Activated T-cell treated with anti-CD3 and anti-CD28 coated beads, Interleukin-2, amount 50 U/mL, for 24 hours (primary cell): ENCODE measurements at places on chromosomes 12 and 14.

DNA sequence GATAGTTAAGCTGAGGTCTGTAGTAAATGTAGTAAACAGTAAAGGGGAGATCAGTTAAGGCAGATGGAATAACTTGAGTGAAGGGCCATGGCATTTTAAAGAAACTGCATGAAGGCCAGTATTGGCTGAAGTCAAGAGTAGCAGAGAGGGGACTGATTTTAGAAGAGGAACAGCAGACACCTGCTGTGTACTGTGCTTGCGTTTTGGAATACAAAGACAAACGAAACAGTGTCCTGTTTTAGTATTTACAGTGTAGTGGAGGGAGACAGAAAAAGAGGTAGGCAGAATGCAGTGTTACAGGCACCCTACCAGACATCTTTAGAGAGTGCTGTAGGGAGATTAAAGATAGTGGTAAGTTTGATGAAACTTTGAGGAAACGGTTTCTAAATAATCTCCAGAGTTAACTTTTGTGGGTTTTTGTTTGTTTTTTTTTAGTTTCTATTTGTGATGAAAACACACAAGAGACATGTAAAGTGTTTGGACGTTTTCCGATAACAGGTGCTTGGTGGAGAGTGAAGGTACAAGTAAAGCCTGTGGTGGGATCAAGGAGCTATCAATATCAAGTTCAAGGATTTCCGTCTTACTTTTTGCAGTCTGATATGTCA is 2.1 kb downstream of the HELB start:
- DNase-seq: no peak

GRCh38 chr12:84572196-84572595 is 340.4 kb downstream of the SLC6A15 start:
- DNase-seq: no peak

DNA sequence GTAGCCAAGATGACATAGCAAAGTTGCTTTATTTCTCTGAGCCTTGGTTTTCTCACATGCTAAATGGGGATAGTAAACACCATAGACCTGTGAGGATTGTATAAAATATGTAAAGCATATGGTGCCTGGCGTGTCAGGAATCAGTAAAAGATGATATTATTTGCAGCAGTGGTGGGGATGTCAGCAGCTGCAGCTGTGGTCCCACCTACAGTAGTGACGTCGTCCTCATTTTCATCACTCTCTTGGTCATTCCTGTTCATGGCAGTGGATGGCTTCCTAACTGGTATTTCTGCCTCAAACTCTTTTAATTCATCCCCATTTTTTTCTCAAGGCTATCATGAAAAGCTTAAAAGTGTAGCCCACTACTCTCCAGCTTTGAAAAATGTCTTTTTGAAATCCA is 12.1 kb downstream of the BMAL2 start:
- DNase-seq: no peak

GRCh38 chr12:122123051-122123760 is 44.6 kb downstream of the MLXIP start:
- peak; percentile 78 for DNase-seq

DNA sequence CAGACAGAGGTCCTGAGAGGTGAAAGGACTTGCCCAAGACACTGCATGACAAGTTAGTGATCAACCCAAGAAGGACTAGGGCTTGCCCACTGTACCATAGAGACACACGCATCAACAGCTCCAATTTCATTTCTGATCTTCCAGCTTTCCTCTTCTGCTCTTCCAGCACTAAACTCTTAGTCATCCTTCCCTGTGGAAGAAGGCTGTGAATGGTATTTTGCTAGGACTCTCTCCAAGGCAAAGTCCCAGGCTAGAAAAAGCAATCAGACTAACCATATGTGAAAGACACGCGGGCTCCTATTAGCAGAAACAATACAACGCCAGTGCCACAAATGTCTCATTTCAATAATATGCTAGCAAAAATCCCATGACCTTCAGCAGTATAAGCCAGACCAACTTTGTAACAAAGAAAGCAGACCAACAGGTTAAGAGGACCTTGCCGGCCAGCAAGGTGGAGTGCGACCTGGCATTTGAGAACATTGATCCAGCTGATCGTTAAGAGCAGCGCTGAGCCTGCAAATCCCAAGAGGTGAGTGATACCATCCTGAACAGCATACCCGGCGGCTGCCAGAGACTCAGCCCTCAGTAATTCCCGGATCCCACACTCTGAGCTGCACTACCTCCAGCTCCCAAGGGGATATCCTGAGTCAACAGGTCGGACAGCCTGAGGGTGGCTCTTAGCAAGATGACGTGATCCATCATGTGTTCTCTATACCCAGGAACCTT is 132.5 kb downstream of the FOXN3 start:
- DNase-seq: peak; percentile 20

GRCh38 chr14:96920023-96920422 is 122.8 kb downstream of the VRK1 start:
- DNase-seq: no peak

DNA sequence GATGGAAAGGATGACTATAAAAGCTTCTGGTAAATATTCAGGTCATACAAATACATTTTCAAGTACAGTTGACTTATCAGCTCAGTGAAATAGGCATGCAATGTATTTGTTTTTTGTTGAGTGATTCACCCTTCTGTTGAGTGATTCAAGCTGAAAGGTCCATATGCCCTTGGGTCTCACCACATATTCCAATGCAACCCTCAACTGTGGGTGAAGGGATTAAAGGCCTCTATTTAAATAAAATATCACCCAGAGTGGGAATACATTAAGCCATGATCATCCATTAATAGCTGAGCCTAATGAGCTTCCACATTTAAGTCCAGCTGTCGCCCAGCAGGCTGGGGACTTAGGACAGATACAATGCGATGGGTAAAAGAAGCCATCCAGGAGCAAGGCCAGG is 120.2 kb downstream of the CRACR2A start:
- DNase-seq: no peak

DNA sequence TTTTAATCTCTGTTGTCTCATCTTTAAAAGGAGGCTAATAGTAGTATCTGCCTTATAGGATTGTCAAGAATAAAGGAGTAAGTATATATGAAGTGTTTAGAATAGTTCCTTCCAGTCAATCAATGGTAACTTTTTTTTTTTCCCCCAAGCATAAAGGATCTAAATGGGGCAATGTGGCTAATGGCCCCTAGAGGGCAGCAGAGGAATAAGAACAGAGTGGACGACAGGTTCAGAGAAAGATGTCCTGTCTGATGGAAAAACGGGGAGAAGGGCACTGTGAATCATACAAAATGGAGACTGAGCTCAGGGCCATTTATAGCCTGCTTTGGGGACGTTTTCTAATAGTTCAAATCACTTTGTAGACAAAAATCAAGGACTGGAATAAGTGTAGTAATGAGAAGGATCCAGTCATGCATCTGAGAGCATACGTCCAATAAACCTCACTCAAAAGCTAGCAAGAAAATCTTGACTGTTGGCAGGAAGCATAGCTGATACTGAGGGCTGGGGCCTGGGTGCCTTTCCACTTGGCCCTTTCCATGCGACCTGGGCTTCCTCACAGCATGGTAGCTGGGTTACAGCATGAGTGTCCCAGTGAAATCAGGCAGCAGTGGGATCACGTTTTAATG is 51.3 kb downstream of the IFNG-AS1 start:
- DNase-seq: peak; percentile 60

DNA sequence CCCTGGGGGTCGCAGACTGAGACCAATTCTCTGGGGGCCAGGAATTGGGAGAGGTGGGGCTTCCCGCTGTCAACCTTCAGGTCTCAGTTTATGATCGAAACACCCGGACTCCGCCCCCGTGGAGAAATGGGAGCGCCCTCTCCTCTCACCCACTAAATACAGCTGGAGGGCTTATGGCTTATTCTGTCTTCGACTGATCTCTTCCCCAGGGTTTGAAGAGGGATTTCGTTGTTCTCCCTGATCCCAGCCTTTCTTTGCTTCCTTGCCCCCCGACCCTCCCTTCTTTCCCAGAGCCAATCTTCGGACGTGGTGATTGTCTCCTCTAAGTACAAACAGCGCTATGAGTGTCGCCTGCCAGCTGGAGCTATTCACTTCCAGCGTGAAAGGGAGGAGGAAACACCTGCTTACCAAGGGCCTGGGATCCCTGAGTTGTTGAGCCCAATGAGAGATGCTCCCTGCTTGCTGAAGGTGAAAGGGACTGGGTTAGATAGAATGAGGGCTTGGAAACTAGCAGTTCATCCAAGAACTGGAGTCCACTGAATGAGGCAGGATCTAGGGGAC is 607 bp downstream of the OS9 start:
- no peak for DNase-seq

DNA sequence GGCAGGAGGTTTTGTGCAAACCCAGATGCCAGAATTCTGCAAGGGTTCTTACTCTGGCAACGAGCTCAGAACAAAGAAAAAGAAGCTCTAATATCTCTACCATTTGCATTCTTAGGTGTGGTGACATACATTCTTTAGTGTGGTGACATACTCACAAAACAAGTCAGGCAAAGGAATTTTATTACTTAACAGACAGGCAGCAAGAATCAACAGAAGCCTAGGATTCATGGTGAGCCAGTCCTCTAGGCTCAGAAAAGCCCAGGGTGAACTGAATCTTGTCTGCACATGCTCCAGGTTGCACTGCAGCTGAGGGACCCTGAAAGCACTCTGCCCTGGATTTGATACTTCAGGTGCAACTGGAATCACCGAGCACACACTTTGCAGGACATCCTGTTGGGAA is 122.4 kb upstream of the PTPRQ start:
- no peak for DNase-seq

- DNase-seq: no peak
These were observed 2.0 kb downstream of the BBS10 start for GRCh38 chr12:76346236-76346635.

- DNase-seq: no peak
These were observed 12.6 kb upstream of the SNX6 start for GRCh38 chr14:34642595-34642994.

DNA sequence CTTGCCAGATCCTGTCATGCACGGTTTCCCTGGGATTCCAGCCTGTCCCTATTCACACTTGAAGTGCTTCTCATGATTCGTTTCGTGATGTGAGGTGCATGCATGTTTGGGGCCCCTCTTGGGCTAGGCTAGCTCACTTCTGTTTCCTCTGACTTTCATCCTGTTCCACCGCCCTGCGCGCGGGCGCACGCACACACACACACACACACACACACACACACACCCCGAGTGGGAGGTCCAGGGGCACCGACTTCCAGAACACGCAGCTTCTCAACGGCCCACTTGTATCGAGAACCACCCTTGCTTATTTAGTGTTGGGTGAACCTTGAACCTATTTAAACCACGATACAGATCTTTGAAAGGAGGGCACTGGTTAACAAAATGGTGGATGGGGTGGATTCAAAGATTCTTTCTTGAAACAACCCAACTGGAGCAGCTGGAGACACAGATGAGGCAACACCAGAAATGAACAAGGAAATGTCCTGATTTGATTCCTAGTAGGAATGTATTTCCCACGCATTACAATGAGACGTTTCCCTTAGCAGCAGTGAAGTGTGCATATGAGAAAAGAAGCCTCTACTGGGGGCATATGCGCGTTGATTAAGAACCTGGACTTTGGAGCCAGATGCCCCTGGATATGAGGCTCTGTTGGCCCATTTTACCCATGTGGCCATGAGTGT is 16.3 kb downstream of the ELK3 start:
- DNase-seq: peak; percentile 67

DNA sequence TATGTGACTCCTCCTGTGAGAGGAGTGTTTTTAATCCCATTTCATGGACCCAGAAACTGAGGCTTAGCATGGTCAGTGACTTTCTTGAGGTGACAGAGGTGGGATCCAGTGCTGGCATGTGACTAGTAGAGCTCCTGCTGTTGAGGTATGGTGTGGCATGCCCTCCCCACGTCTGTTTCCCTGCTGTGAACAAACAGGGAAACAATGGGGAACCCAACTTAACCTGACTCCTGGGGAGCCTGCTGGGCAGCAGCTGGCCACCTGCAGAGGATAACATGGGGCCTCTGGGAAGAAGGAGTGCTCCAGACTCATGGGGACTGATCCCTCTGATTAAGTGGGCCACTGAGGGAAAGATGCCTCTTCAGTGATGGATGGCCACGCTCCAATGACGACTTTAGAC is 114.0 kb downstream of the BEGAIN start:
- no peak for DNase-seq

- DNase-seq: no peak
These were observed 56.2 kb upstream of the NID2 start for GRCh38 chr14:52124791-52125684.

DNA sequence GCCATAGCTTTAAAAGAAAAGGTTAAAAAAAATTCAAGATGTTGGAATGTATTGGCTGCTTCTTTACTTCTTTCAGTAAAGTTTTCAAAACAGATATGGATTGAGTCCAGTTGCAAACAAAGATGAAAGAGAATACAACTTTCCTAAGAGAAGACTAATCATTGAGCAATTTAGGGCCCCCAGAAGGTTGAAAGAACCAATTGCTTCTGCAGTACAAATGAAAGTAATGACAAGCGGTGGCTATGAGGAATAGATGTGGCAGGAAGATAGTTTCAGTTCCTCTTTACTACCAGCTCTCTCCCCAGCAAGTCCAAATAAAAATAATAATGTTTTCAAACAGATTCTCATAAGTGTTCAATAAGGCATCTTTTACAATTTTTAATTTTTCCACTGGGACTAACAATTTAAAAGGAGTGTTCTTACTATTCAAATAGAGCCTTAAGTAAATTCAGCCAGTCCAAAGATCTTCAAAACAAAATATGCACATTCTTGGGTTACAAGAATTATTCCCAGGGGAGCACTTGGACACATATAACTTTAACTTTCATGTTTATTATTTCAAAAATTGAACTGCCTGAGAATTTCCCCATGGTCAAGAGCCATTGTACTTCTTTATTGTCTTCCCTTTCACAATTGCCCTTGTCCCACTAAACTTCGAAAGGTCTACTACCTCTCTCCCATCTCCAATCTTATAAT is 62.3 kb upstream of the PPP1R12A start:
- no peak for DNase-seq

DNA sequence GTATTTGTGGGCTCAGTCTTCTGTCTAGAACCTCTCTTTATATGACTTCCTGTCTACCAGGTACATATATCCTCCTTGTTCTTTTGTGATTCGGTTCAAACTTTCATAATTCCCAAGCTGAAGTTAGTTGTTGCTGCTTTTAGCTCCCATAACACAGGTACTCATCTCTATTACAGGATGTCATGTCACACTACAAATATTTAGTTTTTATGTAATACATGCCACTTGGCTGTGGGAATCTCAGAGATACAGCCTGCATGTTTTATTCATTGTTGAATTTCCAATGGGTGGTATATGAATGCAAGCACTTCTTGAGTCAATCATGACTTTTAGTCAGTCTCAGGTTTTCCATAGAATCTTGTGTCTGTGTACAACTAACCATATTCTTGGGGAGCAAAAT is 122.7 kb downstream of the SINHCAF start:
- DNase-seq: no peak

DNA sequence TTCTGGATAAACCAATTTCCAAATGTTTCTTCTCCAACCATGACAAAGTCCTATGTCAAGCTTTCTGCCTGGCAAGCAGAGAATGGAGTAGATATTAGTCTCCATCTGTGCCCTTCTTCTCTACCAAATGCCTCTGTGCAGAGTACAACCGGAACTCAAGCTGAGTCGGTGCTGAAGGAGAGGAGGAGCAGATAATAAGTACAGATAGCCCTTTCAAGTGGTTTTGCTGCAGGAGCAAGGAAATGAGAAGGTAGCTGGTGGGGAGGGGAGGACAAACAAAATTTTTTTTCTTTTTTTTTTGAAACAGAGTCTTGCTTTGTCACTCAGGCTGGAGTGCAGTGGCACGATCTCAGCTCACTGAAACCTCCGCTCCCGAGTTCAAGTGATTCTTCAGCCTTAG is 14.2 kb upstream of the HELB start:
- DNase-seq: peak; percentile 46
